Hindlimb muscle (tissue), 1 donor: ENCODE measurements at places on chromosomes 16 and 17.

- DNase-seq: no peak
Measured at GRCh38 chr16:21646721-21647561, 5.5 kb downstream of the IGSF6 start.

GRCh38 chr16:84780544-84781376 lies 39.0 kb upstream of the CRISPLD2 start:
- DNase-seq: no peak

- peak; percentile 32 for DNase-seq
Measured at GRCh38 chr17:75950855-75951554, 10.2 kb upstream of the FBF1 start.

GRCh38 chr16:4613636-4614570 lies 785 bp downstream of the UBALD1 start:
- no peak for DNase-seq

DNA sequence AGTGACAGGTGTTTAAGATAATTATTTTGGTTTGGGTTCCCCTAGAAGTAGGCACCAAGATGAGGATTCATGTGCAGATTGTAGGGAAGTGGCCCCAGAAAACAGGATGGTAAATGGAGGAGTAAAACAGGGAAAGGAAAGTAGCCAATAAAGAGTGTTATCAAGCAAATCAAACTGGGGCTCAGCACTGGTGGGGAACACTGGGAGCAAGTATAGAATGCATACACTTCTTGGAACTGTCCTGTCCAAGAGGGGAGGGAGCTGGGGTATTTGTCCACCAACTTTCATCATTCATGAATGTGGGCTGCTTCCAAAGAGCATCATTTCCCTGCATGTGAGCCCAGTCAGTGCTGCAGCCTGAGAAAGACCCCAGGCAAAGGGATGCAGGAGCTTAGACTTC lies 215.7 kb upstream of the IRX5 start:
- DNase-seq: no peak

DNA sequence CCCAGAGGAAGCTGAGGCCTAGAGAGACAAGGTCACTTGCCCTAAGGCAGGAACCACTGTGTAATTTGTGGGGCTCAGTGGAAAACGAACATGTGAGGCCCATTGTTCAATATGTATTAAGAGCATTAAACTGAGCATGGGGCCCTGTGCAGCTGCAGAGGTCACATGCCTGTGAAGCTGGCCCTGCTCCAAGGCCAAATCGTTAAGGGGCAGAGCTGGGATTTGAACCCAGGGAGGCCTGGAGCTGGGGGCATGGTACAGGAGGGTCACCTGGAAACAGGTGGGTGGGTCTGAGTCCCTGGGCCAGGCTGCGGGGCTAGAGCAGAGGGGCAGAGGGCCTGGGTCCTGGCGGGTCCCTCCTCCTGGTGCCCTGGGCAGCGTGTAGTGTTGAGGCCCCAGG lies 19.7 kb downstream of the C16orf74 start:
- DNase-seq: no peak

DNA sequence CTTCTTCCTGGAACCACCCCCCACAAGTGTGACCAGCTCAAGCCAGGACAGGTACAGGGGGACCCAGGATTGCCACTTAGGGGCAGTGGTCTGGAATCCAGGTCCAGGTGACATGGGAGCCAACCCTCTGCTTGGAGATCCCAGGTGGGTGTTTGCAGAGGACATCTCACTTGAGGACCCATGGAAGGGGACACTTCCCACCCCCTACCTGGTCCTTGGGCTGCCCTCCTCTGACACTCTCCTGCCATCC lies 145.5 kb downstream of the SEC14L1 start:
- no peak for DNase-seq

GRCh38 chr17:40958086-40958953 lies 8.4 kb downstream of the KRT39 start:
- no peak for DNase-seq

DNA sequence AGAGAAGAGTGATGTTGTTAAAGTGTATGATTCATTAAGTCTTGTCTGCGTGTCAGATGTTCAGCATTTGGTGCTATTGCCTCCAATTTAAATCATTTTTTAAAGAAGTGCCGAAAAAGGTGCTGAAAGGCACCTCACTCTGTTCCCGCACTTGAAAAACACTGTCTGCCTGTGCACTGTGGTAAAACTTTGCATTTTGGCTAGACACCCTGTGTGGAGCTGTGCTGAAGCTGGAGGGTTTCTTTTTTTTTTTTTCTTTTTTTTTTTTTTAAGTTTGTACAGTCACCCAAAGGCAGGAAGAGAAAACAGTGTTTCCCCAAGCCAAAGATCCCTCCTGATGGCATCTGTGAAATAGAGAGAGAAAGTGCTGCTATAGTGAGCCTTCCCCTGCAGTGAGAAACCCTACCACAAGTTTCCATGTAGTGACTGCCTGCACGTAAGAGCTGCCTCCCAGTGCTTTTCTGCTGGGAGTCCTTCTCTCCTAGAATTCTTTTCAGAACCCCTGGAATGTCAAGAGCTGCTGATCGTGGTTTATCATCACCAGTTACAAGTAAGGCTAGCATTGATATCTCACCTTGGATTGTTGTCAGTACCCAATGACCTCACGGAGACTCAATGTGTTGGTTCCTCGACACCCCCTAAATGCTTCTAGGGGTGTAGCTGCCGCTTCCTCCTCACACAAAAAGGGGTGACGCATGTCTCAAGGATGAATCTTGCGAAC lies 116.0 kb upstream of the SOX9 start:
- no peak for DNase-seq

DNA sequence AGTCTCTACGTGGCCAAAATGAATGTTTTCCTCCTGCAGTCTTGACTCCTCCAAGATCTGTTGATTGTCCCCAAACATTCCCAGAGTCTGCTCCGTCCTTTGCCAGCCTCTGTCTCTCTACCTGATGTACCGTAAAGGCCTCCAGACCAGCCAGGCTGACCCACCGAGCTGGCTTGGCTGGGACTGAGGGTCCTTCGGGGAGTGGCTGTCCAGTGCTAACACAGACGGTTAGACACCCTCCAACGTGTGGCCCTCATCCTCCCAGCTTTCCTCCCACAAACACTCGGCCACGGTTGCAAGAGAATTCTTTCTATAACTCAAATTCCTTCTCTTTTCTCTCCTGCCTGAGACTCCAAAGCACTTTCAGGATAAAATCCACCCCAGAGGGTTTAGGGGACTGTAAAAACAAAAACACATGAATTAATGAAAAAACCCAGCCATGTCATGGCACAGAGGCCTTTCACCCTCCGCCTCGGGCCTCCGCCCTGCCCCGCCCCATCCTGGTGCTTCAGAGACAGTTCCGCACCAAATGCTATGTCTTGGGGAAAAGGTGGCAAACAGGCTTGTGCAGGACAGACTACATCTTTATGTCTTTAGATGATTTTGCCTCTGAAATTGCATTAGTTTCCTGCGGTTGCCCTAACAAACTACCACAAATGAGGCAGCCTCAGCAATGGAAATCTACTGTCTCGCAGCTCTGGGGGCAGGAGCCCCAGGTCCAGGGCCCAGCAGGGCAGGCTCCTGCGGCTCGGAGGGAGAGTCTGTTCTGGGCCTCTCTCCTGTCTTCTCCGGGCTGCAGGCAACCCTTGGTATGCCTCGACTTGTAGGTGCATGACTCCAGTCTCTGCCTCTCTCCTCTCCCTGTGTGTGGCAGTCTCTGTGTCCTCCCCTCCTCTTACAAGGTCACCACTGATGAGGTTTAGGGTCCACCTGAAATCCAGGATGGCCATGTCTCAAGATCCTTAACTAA lies 72.5 kb upstream of the CBX4 start:
- no peak for DNase-seq

- no peak for DNase-seq
Measured at GRCh38 chr16:86880316-86881117, 302.2 kb downstream of the FOXL1 start.

DNA sequence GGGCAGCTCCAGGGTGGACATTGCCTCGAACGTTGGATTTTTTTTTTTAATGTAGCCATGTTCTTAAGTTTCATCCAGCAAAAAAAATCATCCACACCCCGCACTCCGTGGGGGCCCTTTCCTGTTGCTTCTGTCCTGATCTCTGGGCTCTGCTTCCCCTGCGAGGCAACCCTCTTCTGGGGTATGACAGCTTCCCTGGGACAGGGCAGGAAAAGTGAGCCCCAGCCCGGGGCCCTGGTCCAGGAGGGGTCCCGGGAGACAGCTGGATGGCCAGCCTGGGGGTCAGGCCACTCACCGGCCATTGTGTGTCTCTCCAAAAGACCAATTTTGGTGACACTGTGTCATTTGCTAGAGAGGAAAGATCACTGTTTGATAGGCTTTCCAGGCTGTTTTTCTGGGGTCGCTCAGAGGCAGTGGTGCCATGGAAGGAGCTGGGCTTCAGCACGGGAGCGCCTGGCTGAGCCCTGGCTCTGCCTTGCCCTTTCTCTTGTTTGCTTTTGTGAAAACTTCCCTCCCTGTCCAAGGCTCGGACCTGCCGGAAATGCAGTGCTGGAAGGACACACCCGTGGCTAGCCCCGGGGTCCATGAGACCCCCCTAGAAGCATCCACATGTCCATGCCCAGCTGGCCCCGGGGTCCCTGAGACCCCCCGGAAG lies 41.0 kb upstream of the CHMP6 start:
- DNase-seq: no peak

DNA sequence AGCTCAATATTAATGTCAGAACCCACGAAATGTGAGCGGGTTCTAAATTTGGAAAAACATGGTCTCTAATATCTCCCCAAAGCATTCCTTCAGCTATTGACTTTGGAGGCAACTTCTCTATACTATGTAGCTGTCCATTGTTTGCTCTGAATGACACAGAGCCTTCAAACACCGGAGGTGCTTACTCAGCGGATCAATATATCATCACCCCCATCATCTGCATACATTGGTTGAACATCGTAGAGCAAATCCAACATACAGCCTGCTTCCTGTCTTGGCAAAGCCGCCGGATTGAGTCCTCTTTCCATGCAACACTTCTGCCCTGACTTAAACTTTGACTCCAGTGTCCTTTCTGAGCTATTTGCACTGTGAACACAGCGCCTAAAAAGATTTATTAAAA lies 61.3 kb downstream of the C17orf67 start:
- DNase-seq: no peak

GRCh38 chr16:83200005-83200779 lies 573.4 kb downstream of the CDH13 start:
- no peak for DNase-seq

GRCh38 chr17:46943501-46944393 lies 20.8 kb downstream of the GOSR2 start:
- DNase-seq: no peak

DNA sequence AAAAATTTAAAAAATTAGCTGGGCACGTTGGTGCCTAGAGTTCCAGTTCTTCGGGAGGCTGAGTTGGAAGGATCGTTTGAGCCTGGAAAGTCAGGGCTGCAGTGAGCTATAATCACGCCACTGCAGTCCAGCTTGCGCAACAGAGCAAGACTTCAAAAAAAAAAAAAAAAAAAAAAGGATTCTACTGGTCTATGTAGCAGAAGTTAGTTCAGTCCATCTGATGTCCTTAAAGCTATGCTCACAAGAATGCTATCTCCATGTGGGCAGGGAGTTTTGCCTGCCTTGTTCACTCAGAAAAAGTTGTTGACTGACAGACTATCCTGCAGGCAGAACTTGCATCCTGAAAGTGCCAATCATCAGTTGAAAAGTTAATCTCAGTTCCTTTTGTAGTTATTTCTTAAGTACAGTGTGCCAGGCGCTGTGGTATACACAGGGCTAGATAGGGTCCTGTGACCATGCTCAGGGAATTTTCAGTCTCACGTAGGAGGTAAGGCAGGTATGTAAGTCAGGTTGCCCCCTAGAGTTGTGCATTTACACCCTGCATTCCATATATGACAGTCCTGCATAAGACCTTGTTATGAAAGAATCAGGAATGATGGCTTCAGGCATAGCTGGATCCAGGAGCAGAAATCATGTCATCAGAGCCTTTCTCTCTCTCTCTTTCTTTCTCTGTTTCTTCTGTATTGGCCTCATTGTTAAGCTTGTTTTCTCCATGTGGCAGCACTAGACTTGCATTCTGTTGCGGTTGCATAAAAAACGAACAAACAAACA lies 7.6 kb downstream of the SYT17 start:
- DNase-seq: no peak

GRCh38 chr16:48430890-48431289 lies 45.7 kb upstream of the SIAH1 start:
- no peak for DNase-seq
